ENCODE measurements at places on chromosomes 1 and 21.

DNA sequence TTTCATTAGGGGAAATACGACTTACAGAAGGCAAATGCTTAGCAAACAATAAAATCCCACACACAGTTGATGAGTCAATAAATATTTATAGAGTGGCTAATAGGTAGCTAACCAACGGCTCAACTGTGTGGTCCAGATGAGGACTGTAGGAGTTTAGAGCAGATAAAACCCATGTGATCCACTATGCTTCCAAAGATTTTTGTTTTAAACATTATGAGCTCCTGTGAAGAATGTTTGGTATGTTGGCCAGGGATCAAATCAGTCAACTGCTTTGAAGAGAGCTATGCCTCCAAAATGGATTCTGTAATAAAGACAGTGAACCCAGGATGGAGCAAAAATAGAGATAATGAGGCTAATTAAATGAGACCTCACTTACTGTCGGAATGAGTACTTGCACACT, 72.3 kb upstream of the COL11A1 start:
- no peak for DNase-seq

GRCh38 chr21:18987520-18988026, 584.0 kb upstream of the TMPRSS15 start:
- no peak for DNase-seq

- DNase-seq = no peak
These were observed 268.2 kb upstream of the SGIP1 start for GRCh38 chr1:66265796-66266195.

DNA sequence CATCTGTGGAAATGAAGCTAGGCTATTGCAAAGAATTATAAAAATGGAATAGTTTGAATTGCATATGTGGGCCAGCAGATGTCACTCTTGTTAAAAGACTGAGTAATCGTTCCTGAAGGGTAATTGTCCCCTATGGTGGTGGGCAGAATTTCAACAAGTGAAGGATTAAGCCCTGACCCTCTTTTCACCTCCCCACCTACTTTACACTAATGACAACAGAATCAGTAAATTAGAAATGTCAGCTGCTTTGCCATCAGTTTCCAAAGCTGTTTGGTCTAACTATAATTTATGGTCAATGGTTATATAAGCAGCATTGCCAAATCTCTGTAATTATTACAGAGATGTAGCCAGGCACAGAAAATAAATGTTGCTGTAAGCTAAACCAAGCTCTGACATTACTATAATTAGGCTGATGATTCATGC, 898.6 kb downstream of the AMY1C start:
- no peak for DNase-seq

DNA sequence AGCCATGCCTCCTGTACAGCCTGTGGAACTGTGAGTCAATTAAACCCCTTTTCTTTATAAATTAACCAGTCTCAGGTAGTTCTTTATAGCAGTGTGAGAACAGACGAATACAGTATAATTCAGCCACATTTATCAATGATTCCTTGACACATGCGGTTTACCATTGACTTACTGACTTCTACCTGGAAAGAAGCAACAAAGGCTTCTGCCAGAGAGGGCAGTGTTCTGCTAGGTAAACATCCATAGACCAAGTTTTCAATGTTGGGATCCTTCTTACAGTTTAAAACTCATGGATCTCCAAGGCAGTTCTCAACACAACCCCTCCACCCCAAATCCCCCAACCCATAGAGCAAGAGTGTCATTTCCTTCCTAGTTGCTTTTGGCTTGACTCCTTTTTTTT, 150.6 kb downstream of the ZNF648 start:
- DNase-seq = no peak

- no peak for DNase-seq
These were observed 15.7 kb downstream of the IFNAR2 start for GRCh38 chr21:33245289-33245918.

GRCh38 chr1:214401666-214402065, 120.7 kb downstream of the SMYD2 start:
- no peak for DNase-seq

DNA sequence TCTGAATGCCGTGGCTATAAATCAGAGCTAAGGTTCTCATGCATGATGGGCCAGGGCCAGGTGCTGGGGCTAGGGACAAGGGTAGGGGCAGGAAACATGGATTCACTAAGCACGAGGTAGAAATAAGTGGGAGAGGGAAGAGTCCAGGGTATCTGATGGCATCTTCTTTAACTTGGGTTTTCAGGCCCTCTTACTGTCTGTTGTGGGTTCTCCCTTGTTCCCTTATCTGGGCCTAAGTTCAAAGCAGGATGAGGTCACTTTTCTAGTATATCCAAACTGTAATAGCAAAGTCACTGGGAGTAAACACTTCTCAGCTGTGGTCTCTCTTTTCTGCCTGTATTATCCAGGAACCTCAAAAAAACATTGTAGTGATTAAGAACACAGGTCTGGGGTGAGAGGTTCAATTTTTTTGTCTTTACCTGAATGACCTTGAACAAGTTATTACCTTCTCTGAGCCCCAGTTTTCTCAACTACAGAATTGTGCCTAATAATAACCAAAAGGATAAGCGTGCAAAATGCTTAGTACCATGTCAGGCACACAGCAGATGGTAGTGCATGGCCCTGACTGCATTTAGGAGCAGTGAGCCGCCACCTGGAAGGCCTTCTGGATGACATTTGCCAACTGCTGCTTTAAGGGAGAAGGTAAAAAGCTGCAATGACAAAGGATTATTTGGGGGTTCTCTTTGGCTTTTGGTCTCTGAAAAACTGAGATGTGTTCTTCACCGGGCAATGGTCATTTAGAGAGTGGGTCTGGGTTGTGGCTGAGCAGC, 53.6 kb upstream of the A3GALT2 start:
- DNase-seq = no peak

GRCh38 chr1:235504122-235504493, at the start of gene B3GALNT2:
Gene B3GALNT2 (minus strand): TSS chr1:235504452. CDS start chr1:235504252, 200 bp downstream.
- DNase-seq = no peak

- no peak for DNase-seq
These were observed 385.1 kb downstream of the LTN1 start for GRCh38 chr21:28607545-28607944.

- no peak for DNase-seq
These were observed 30.0 kb downstream of the PRRC2C start for GRCh38 chr1:171515299-171515698.

DNA sequence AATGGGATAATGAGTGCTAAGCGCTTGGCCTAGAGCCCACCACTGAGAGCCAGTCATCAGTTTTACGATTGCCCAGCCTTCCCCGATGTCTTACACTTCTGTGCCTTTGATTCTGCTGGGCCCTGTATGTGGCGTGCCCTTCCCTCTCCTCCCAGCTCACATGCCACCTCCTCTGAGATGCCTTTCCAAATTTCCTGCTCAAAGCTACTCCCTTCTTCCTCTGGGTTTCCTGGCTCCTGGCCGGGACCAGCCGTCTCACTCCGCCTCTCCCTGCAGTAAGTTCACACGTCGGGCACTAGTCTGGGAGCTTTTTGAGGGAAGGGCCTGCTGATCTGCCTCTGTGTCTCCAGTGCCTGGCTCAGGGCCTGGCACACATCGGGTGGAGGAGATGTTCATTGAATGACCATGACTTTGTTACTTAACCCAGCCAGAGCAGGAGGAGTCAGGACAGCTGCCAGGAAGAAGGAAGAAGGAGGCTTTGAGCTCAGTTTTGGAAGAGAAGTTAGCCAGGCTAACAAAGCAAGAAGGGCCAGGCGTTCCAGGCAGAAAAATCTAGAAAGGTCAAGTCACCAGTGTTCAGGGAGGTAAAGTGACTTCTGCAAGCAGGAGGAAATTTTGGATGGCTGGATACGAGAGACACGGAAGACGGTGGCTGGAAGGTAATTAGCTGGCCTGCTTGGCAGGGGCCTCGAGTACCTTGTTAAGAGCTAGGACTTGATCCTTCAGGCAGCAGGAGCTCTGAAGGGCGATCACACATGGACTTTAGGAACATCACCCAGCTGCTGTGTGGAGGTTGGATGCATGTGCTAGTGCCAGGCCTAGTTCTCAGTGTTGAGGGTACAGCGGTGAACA, 63.6 kb downstream of the EPHB2 start:
- no peak for DNase-seq

GRCh38 chr1:115310581-115311473, 27.2 kb downstream of the NGF start:
- no peak for DNase-seq

DNA sequence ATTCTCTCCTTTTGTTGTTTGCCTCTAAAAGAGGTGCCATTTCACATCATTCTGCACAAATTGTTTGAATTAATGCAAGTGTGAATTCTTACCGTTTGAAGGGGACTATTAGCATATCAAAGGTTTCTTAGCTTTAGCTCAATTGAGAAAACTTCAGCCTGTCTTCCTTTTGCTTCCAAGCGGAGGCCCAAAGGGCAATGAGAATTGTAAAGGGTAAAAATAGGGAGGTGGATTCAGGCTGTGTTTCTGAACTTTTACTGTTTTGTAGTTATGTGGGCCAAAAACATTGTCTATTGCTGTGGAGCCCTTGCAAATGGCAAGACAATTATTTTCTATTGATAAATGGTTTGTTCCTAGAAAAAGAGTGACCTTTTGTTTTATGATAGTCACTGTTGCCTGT, 3.6 kb downstream of the ADGRL2 start:
- DNase-seq = no peak

DNA sequence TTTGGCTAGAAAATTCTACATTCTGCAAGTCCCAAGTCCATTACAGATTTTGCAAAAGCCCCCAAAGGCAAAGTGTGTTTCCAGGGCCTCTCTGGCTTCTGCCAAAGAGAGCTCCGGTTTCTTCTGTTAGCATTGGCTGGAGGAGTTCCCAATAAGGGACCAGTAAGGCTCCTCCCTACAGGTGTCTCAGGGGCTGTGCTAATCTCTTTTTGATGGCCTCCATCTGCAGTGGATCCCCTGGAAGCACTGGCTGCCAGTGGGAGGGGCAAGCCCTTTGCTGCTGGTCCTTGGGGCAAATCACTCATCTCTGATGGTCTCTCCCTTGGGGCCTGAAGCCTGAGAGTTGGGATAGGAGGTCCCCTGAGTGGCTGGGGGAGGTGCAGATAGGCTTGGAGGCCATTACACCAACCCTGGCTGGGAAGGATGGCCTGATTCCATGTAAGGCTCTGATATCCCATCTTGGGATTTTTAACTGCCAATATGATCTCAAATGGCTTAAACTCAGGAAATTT, 89.1 kb upstream of the USP24 start:
- DNase-seq = no peak

GRCh38 chr1:154726443-154726842, 118.5 kb upstream of the ADAR start:
- no peak for DNase-seq

GRCh38 chr1:4965346-4966075, 311.1 kb downstream of the AJAP1 start:
- DNase-seq = no peak
